ENCODE measurements at places on chromosomes 2 and 18. TPM values are rescaled to one million over a fixed set of nuclear protein-coding genes. Genes with fewer than 3 reads are reported as not detected.

GRCh38 chr18:3055816-3056215 is 42.9 kb upstream of the LPIN2 start:
- no peak for DNase-seq
- H3K4me3 ChIP-seq, result no peak overlapping the region
- H3K27me3 ChIP-seq, result no peaks in the 10 kb centered on the region
- H3K27ac ChIP-seq, result no peak overlapping the region
- H3K36me3 ChIP-seq, result no peaks in the 10 kb centered on the region

GRCh38 chr2:197216361-197216979 is 94.1 kb downstream of the ANKRD44 start:
- H3K27ac ChIP-seq, result peak overlapping the region; percentile 99
- H3K27me3 ChIP-seq, result no peaks in the 10 kb centered on the region
- peaks cover 88% of the 10 kb centered on the region for H3K4me1 ChIP-seq
- H3K4me3 ChIP-seq, result peak overlapping the region; percentile 70

DNA sequence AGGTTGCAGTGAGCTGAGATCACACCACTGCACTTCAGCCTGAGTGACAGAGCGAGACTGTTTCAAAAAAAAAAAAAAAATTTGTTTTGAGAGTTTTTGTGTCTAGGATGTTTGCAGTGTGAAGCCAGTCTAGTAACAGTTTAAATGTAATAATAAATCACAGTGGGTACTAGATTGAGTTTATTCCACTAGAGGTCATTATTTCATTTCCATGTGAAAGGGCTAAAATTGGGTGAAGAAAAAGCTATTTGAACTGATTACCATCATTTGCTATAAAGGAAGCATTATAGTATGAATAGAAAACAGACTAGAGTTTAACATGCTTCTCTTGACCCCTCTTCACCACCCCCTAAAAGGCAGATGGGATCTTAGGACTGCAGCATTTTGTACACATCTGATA is 20.3 kb downstream of the SNRPD1 start:
- peaks cover 36% of the 10 kb centered on the region for H3K36me3 ChIP-seq
- no peak overlapping the region for H3K27ac ChIP-seq
- no peaks in the 10 kb centered on the region for H3K27me3 ChIP-seq
- H3K4me3 ChIP-seq, result no peak overlapping the region

DNA sequence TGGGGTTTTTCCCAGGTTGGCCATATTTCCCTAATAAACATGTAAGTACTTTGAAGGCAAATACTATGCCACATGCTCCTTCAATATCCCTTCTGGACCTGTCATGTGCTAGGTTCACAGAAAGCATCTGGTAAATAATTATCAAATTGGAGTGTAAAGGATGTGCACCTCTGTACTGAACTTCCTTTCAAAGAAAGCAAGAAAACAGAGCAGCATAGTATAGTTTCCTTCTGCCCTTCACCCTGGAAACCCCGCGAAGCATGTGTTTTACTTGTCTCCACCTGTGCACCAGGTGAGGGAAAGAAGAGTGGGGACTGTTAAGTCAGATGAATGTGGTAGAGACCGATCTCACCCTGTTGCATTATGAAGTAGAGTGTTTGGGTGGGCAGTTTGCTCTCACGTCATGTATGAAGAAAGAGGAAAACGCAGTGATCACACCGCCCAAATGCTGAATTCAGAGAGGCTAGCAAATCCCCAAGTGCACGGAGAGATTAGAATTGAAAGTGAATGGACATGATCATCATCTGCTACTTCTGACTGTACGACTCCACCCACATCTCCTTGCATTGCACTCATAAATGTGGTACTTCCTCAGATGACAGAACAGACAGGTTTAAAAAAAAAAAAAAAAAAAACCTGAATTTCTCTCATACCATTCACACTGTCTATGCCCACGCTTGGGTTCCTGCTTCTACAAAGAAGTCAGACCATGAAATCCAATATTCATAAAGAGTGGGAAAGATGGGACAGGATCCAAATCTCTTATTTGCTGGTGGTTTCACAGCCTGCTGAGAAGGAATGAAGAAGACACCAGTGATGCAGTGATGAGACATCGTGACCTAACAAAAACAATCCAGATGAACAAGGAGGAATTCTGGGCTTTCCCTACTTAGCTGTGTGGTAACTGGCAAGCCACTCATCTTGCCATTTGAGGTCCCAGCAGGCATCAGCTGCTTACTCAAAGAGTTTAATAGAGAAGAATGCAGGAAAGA is 448.6 kb downstream of the BCL11A start:
- DNase-seq, result peak; percentile 12
- peaks cover 15% of the 10 kb centered on the region for H3K4me1 ChIP-seq
- H3K27me3 ChIP-seq, result no peaks in the 10 kb centered on the region
- peak overlapping the region; percentile 52 for H3K27ac ChIP-seq

GRCh38 chr18:52615321-52615720 is 275.3 kb downstream of the DCC start:
- H3K36me3 ChIP-seq, result no peaks in the 10 kb centered on the region
- no peak overlapping the region for H3K4me3 ChIP-seq
- H3K27ac ChIP-seq, result no peak overlapping the region
- no peak for DNase-seq
- H3K27me3 ChIP-seq, result no peaks in the 10 kb centered on the region

DNA sequence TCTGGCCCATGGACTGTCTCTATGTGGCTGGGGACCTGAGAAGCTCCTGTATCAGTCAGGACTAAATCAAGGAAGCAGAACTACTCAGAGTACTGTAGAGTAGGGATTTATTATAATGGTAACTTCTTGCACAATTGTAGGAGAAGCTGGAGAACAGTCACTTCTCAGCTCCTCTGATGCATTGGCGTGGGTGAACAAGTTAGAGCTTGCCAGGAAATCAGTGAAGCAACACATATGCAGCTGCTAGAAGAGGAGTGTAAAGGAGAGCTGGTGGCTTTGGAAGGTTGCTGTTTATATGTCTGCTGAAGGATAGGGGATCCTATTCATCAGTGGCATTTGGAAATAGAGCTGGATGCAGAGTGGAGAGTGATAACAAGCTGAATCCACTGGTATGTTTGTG is 215.5 kb upstream of the CWC22 start:
- no peaks in the 10 kb centered on the region for H3K4me1 ChIP-seq
- peaks cover 2% of the 10 kb centered on the region for H3K27me3 ChIP-seq
- no peak for DNase-seq
- H3K36me3 ChIP-seq, result no peaks in the 10 kb centered on the region
- H3K27ac ChIP-seq, result no peak overlapping the region

DNA sequence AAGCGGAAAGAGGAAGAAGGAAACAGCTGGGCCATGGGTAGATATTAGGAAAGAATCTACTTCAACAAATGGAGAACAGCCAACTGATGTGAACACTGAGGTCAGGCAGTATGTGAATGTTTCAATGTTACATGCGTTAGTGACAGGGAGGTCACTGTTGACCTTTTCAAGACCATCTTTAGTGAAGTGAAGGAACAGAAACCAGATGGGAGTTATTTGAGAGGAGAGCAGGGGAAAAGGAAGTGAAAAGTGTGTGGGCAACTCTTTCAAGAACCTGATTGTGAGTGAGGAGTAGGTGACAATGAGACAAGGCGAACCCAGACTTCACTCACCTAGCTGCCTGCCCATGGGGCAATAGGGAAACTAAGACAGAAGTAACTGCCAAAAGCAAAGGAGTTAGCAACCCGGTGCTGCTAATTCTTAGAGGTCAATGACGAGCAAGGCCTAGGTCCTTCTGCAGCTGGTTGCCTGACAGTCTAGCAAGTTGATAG is 67.0 kb downstream of the SP3 start:
- peaks cover 24% of the 10 kb centered on the region for H3K4me1 ChIP-seq
- peak overlapping the region; percentile 14 for H3K27ac ChIP-seq
- peaks cover 6% of the 10 kb centered on the region for H3K36me3 ChIP-seq
- no peak overlapping the region for H3K4me3 ChIP-seq
- DNase-seq, result peak; percentile 18

ERMN gene
- 1.0 TPM for total RNA-seq

MSGN1 gene
- total RNA-seq, result not detected

FAM228A gene
- 0.16 TPM for total RNA-seq
